Stimulated activated CD8-positive, alpha-beta memory T cell treated with anti-CD3 and anti-CD28 coated beads, Interleukin-4, amount 100 ng/mL, for 48 hours (primary cell): ENCODE measurements at places on chromosomes 1 and 21.
A peak's percentile ranks its signal among the peaks of the same experiment; 100 is the strongest.

GRCh38 chr1:228838717-228839500 lies 103.6 kb downstream of the RHOU start:
- no peak for DNase-seq

DNA sequence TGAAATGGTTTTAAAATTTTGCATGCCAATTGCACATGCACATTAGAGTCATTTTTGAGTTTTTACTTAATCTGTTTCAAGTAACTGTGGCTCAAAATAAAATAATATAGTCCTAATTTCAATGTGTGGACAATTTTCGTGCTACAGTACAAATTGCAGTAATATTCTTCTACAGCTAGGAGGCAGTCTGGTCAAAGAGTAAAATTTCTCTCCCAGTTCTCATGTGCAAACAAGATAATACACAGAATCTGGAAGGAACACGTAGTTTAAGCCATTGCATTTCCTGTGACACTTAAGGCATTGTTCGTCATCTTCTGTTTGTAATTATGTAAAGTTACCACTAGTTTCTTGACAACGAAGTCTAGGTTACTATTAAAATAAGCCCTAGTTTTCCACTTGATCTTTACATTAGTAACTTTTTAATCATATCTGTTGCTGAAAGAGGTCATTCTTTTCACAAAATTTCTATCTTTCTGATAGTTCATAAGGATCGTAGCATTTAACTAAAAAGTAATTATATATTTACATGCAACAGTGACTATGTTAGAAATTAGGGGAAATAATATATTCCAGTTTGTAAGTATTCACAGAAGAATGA lies 28.9 kb downstream of the ODR4 start:
- no peak for DNase-seq

DNA sequence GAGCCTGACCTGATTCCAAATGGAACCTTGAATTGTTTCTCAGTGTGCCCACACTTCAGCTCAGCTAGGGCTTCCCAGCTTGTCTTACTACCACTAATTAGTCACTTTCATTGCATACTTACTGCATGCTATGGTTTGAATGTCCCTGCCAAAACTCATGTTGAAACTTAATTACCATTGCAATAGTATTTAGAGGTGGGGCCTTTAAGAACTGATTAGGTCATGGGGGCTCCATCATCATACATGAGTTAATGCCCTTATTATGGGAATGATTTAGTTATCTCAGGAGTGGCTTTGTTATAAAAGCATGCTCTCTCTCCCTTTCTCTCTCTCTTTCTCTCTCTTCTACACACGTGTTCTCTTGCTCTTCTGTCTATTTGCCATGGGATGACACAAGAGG lies 68.3 kb downstream of the NENF start:
- DNase-seq = no peak

DNA sequence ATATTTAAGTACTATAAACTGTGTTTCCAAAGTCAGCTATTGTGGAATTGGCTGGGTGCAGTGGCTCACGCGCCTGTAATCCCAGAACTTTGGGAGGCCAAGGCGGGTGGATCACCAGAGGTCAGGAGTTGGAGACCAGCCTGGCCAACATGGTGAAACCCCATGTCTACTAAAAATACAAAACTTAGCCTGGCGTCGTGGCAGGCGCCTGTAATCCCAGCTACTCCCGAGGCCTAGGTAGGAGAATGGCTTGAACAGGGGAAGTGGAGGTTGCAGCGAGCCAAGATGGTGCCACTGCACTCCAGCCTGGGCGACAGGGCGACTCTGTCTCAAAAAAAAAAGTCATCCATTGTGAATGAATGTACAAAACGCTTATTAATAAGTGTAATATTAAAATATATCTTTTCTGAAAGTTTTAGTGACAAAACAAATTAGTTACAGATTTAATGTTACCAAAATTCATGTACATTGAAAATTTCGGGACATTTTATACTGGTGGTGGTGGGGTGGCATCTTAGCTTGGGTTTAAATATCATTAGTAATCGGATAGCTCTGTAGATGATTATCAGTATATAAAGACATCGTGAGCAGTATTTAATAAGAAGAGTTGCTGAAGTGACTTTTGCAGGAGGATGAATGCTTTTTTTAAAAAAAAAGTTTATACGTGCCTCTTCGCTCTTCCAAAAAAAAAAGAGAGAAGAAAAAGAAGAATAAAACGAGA lies 503 bp upstream of the SRSF11 start:
- DNase-seq = no peak

- no peak for DNase-seq
These were observed 176.7 kb downstream of the CAMTA1 start for GRCh38 chr1:6961905-6962477.

- no peak for DNase-seq
These were observed 22.8 kb downstream of the ALG14 start for GRCh38 chr1:95049935-95050334.

- DNase-seq = no peak
These were observed 81.7 kb upstream of the ATP1B1 start for GRCh38 chr1:169024800-169025271.

DNA sequence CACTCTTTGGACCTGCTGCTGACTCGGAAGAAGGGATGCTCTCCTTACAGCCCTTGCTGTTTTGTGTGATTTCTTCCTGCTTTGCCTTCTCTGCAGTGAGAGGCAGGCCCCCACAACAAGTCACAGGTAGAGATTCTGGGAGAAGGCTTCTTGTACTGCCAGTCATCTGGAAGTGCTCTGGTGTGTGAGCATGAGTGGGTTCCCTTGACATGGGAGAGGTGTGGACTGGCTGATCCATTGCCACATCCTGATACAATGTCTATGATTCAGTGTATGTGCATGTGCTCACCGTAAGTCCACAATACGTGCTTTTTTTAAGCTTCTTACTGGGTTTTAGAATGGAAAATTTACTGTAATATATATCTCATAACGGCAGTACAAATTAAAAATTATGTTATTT lies 46.0 kb upstream of the PLA2G4A start:
- no peak for DNase-seq

GRCh38 chr1:224517171-224517570 lies 82.6 kb upstream of the WDR26 start:
- no peak for DNase-seq

- no peak for DNase-seq
These were observed 36.8 kb downstream of the TRIM11 start for GRCh38 chr1:228369608-228370438.

GRCh38 chr1:42504535-42505128 lies 41.5 kb downstream of the CCDC30 start:
- DNase-seq = no peak

GRCh38 chr1:19946971-19947370 lies 23.6 kb upstream of the PLA2G2E start:
- no peak for DNase-seq

DNA sequence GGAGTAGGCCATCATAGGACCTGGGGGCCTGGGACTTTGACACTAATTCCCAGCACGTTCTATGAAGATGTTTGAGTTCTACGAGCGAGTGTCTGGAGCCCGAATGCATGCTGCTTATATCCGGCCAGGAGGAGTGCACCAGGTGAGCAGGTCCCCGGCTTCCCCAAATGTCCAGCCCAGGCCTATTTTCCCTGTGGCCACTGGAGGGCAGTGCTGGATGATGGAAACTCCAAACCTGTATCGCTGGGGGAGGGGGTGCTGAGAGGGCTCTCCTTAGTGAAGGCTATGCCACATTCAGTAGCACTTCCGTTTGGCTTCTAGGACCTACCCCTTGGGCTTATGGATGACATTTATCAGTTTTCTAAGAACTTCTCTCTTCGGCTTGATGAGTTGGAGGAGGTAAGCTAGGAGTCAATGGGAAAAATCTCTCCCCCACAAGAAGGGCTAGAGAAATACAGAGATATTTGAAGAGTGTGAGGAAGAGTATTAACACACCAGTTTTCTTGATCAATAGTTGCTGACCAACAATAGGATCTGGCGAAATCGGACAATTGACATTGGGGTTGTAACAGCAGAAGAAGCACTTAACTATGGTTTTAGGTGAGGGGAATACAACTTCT lies 5.2 kb upstream of the FCER1G start:
- peak; percentile 81 for DNase-seq

GRCh38 chr1:186626356-186626932 lies 53.8 kb downstream of the PTGS2 start:
- DNase-seq = no peak

DNA sequence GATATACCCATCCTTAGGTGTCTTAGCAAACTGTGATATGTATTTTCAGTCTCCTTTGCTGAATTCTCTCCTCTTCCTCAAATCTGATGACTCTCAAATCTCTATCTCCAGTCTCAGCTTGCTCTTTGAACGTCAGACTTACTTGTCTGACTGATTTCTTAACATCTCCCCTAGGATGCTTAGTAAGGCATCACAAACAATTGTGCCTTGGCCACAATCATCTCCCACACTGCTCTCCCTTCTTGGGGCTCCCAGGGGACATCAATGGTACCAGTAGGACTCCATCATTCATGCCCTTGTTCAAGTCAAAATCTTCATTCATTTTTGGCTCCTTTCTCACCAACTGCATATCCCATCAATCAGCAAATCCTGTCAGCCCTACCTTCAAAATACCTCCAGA lies 42.0 kb downstream of the GNG12 start:
- no peak for DNase-seq

GRCh38 chr21:19236209-19236608 lies 832.6 kb upstream of the TMPRSS15 start:
- no peak for DNase-seq

GRCh38 chr1:19495000-19495656 lies 9.8 kb upstream of the CAPZB start:
- no peak for DNase-seq

- DNase-seq = no peak
These were observed 51.6 kb upstream of the ITPKB start for GRCh38 chr1:226790545-226791181.

- no peak for DNase-seq
These were observed 3.1 kb downstream of the SLC45A3 start for GRCh38 chr1:205677167-205677566.

- DNase-seq = no peak
These were observed 56.6 kb downstream of the SMYD2 start for GRCh38 chr1:214337511-214337910.

DNA sequence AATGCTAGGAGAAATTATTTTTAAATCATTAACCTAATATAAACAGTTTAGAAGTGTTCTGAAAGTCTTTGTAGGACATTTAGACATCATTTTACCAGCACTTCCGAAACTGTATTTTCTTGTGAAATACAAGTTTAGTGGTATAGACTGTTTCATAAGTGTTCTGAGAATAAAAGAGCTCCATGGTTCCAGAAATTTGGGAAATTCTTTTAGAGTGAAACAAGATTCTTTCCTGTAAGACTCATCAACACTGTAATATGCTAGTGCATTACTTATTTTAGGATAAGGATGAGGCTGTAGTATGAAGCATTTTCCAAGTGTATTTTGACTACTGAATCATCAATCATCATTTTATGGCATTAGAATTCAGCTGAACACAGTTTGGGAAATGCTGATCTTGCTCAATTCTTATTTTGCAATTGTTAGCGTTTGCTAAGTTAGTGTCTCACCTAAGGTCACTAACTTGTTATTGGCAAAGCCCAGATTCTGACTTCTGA lies 73.4 kb downstream of the CEP350 start:
- no peak for DNase-seq

DNA sequence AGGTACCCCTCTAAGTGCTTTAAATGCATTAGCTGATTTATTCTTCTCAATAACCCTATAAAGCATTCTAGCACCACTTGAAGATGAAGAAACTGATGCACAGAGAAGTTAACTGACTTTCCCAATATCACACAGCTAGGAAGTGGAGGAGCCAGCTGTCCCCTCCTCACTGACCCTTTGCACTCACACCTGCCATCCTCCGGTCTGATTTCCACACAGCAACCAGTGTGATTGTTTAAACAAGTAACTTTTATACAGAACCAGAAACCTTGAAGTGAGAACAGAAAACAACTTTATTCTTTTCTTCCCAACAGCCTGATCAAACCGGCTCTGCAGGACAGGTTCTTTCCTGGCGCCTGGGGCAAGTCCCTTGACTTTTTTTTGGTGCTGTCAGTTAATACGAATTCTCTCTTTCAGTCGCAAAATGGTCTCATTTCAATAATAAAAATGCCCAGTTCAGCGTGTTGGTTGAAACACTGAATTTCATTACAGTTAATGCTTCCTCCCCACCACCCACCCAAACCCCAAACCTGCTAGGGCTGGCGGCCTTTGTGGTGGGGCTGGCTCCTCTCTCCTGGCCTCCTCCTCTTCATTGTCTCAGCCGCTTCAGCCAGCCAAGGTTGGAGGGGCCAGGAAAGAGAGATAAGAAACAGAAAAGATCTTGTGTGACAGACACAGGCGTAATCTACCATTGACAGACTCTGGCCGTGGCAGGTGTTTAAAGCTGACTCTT lies 26.4 kb upstream of the EEIG2 start:
- peak; percentile 37 for DNase-seq

GRCh38 chr1:79599257-79599656 lies 592.7 kb upstream of the ADGRL4 start:
- DNase-seq = no peak

DNA sequence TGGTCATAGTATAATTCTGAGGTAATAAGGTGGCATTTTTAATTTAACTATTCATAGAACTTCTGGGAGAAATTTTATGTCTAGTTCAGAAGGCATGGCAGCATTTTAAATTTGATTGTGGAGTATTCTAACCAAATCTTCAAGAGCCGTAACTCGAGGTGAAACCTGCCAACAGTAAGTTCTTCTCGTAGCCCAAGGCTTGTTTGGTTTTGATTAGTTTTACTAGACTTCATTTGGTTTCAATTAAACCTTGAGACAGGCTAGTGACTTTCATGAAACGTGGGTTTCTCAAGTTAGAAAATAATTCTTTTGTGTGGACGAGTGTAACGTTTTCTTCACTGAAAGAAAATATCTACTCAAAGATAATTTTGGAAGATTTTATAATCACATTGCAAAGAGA lies 395.5 kb downstream of the USP25 start:
- DNase-seq = no peak

DNA sequence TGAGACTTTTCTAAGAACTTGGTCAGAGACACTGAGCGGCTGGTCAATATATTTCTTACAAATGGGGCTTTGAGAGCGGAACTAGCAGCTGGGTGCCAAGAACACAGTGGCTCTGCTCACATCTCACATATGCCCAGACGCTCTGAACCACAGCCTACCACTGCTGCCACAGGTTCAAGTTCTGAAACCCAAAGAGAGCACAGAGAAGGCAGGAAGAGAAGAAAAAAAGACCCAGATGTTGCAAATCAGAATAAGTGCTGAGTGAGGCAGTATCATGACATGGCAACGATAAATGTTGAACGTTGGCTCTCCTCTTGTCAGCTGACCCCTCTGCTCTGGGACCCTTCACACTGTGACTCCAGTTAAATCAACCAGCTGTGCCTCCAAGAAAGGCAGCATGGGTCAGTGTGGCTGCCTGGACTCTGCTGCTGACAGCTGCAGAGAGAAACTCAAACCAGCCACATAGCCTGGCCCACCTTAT lies 26.4 kb downstream of the HIVEP3 start:
- DNase-seq = no peak

GRCh38 chr1:33088119-33088906 lies 7.4 kb downstream of the AZIN2 start:
- DNase-seq = no peak

GRCh38 chr1:225651872-225652728 lies 823 bp downstream of the ENAH start:
- DNase-seq = no peak

- DNase-seq = no peak
These were observed 159.4 kb upstream of the UBE2U start for GRCh38 chr1:64043976-64044375.
